ENCODE measurements at places on chromosomes 7 and 10.

GRCh38 chr7:144821067-144821466 is 14.8 kb downstream of the TPK1 start:
- no peak for DNase-seq

DNA sequence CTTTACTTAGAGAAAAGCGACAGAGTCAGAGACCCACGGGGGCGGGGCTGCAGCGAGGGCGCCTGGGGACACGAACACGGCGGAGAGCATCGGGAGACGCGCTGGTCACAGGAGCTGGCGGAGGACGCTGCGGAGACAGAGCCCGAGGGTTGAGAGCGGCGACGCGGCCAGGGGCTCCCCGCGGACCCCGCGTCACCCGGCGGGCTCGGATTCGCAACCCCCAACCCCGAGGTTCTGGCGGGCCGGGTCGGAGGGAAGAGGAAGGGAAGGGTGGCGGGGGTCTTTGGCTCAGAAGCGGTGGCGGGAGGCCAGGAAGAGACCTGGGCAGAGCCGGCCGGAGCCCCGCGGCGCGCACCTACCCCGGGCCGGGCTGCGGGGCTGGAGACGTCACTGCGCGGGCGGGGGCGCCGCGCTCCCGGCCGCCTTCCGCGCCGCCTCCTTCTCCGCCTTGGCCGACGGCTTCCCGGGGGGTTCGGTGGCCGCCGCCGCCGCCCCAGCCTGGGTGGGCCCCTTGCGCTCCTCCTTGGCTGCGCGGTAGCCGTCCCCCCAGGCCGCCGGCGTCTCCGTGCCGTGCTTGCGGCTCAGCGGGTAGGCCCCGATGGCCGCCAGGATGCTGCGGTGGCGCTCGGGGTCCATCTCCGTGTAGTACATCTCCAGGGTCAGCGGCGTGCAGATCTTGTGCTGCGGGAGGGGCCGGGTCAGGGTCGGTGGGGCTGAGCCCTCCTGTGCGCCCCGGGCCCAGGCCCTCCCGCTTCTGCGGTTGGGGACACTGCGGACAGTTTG is 11.1 kb downstream of the CALY start:
- no peak for DNase-seq

DNA sequence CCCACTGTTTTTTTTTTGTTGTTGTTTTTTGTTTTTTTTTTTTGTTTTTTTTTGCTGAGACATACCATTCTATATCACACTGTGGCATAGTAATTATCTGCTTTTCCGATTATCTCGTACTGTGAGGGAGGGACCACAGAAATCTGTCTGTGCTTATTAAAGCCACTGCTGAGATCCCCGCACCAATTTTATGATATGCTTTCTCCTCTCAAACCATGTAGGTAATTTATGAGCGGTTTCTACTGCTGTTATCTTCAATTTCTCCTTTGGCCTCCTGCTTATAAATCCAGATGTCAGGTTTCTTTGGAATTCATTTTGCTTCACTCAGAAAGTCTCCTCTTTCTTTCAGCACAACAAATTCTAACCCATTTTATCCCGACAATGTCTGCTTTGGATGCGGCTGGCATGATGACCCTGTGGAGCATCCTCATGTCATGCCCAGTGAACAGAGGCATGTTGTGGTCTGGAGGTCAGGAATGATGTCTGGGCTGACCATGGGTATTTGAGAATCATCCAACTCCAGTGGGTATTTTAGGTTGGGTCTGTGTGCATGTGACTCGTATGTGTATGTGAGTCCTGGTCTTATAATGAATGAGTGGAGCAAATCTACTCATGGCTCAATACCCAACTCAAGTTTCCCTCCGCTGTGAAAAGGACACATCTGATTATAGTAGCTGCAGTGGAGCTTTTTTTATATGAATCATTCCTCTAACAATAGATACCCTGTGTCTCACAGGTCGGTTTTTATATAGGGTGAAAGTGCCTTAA is 213.4 kb downstream of the GALNT17 start:
- no peak for DNase-seq

- no peak for DNase-seq
Measured at GRCh38 chr7:149822353-149822943, 15.7 kb upstream of the ZNF862 start.

- no peak for DNase-seq
Measured at GRCh38 chr10:121804460-121804859, 123.4 kb downstream of the ATE1 start.

GRCh38 chr10:11004144-11005077 is 13.3 kb upstream of the CELF2 start:
- no peak for DNase-seq

DNA sequence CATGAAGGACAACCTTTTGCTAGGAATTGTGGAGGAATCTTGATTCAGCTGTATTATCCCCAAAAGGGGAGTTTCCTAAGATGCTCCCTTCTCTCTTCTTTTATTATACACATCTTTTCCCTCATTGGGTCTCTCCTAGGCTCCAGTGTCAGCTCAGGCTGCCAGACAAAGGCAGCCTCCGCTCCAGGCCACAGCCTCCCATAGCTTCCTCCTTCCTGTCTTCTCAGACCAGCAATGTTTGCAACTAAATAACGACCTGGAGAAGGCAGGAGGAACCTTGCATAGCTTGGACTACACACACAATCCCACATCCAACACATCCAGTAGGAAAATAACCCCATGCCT is 12.3 kb downstream of the SFXN3 start:
- DNase-seq = no peak

- no peak for DNase-seq
Measured at GRCh38 chr7:45586542-45587520, 12.7 kb downstream of the ADCY1 start.

- no peak for DNase-seq
Measured at GRCh38 chr7:24703296-24703695, 54.0 kb downstream of the GSDME start.

DNA sequence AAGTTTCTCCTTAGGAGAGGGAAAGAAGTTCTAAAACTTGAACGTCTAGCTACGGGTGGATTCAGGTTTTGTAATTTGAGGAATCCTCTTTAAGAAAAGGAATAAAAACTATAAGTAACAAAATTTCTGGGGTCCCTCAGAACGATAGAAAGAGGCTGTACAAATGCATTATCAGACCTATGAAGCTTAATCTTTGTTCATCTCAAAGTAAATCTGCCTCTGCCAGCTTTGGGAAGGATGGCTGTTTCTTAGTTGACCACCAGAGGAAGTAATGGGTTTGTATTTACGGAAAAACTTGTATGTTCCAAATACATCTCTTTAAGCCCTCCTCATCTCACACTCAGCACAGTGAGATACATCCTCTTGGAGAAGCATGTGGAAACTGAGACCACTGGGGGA is 864 bp downstream of the PSTK start:
- DNase-seq = no peak

GRCh38 chr10:9999627-10000026 is 1018.0 kb upstream of the CELF2 start:
- DNase-seq = no peak
